ENCODE measurements at places on chromosomes 6 and 20.

GRCh38 chr6:163048345-163048744 is 320.6 kb downstream of the PACRG start:
- no peak for DNase-seq

GRCh38 chr6:168675375-168675774 is 234.4 kb downstream of the SMOC2 start:
- DNase-seq = no peak

DNA sequence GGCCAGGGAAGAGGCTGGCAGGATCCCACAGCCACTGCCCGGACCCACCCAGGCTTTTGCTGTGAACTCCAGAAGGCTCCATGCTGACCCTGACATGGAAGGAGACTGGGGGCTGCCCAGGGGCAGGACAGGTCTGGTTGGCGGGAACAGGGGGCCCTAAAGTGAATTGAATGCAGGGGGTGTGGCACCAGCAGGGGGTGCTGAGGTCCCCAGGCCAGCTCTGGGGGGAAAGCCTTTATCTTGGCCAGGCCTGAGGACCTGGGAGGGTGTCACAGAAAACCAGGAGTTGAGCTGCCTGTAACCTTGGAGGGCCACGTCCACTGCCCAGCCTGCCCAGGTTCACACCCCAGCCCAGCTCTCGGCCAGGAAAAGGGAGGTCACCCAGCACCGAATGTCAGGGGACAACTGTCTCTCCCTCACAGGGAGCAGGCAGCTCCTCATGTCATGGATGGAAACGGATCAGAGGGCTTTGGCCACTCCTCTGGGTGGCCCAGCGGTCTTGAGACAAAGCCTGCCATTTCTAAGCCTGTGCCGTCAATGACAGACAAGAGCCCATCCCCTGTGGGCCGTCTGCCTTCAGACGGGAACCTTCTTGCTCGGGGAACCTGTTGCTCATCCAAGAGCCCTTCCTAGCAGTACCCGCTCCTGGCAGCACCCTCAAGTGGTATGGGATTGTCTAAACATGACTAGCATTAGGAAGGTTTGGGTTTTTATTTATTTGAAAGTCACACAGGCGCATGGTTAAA is 2.9 kb upstream of the YTHDF1 start:
- no peak for DNase-seq

- no peak for DNase-seq
Measured at GRCh38 chr6:1820165-1820564, 210.4 kb downstream of the FOXC1 start.

- no peak for DNase-seq
Measured at GRCh38 chr20:48724891-48725554, 102.8 kb downstream of the PREX1 start.

DNA sequence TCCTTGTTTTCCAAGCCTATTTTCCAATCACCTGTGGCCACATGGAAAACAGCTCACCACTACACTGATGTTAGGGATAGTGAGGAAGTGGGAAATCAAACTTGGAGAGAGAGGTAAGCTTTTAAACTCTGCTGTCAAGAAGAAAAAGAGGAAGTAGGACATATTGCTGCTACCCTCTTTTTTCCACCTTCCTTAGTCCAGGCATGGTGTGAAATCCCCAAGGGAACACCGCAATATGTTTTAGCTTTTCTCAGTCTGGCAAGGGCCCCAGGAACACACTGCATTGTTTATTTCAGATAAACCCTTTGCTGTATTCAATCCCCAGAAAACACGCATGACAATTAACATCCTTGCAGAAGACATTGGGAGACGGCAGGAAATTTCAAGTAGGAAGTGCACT is 61.3 kb downstream of the HS3ST5 start:
- DNase-seq = no peak

DNA sequence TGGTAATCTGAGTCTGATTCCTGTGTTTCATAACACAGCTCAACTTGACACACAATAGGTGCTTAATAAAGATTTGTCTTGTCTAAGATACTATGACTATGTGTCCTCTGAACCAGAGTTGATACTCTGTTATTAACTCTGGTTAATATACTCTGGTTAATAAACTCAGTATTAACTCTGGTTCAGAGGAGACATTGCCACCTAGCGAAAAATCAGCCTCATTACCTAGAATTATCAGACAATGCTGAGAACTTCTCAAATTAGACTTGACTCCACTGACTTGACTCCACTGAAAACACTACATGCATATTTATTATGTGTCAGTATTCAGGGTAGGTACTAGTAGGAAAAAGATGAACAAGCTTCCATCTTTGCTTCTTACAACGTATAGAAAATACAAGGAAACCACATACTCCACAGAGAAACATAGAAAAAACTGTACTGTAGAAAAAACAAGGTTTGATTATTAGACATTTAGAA is 73.9 kb downstream of the AHI1 start:
- no peak for DNase-seq

GRCh38 chr6:100823041-100823440 is 58.1 kb downstream of the ASCC3 start:
- no peak for DNase-seq

DNA sequence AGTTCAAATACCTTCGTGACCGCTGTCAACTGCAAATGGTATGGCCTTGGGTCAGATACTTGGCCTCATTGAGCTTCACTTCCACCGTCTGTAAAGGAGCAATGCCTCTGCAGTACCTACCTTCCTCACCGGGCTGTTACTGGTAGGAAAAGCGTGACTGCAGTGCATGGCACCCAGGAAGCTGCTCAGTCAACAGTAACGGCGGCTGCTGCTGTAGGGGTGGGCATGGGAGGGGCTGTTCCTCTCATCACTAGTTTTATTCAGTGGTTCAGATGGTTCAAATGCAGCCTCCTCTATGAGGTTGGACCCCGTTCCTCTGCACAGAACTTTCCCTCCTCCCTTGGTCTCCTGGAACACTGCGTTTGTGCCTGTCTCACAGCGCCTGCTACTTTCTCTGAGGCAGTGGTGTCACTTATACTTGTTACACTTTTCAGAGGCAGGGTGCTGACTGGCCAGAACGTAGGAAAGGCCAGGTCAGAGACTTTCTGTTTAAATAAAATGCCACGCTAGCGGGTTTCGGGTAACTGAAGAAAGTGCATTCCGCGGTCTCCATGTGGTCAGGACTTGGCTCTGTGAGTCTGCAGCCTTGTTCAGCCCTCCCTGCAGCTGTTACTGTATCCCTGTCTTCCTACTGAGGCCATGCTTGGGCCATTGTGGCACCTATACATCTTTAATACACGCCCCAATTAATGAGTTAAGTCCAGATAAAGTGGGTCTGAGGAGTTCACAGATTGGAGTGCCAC is 279.6 kb downstream of the NRN1 start:
- no peak for DNase-seq

DNA sequence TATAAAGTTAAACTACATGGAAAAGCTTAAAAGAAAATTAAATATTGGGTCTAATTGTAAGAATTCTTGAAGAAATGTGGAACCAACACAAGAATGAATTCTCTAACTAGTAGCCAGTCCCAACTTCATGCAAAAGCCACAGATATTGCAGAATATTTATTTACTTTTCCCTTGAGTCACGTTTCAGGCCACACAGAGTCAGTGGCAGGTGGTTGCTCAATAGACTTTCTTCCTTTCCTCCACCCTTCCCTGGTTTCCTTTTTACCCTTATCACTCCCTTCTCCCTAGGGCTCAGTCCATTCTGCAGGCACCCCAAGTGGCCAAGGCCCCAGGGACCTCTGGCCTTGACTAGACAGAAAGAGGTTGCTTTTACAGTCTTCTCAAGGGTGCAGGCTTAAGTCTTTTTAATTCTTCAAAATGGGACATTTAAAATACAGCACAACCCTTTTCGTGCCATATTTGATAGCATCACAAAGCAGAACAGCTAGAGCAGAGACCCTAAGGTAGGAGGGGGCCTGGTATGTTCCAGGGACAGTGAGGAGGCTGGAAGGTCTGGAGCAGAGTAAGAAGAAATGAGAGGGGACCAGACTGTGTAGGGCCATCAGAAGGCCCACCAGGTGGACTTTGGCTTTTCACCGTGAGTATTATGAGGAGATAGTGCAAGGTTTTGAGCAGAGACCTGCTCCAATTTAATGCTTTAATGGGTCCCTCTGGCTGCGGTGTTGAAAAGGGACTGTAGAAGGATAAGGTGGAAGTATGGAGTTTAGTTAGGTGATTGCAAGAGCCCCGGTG is 65.0 kb downstream of the HDDC2 start:
- DNase-seq = no peak

GRCh38 chr20:45924391-45925261 is 9.9 kb upstream of the PCIF1 start:
- no peak for DNase-seq

- no peak for DNase-seq
Measured at GRCh38 chr6:158991017-158991723, 8.8 kb downstream of the RSPH3 start.

- DNase-seq = no peak
Measured at GRCh38 chr6:118674772-118675171, 23.4 kb upstream of the CEP85L start.

- DNase-seq = no peak
Measured at GRCh38 chr6:109478841-109479624, 4.0 kb downstream of the ZBTB24 start.

- DNase-seq = no peak
Measured at GRCh38 chr20:1302685-1303541, 26.0 kb downstream of the SDCBP2 start.

DNA sequence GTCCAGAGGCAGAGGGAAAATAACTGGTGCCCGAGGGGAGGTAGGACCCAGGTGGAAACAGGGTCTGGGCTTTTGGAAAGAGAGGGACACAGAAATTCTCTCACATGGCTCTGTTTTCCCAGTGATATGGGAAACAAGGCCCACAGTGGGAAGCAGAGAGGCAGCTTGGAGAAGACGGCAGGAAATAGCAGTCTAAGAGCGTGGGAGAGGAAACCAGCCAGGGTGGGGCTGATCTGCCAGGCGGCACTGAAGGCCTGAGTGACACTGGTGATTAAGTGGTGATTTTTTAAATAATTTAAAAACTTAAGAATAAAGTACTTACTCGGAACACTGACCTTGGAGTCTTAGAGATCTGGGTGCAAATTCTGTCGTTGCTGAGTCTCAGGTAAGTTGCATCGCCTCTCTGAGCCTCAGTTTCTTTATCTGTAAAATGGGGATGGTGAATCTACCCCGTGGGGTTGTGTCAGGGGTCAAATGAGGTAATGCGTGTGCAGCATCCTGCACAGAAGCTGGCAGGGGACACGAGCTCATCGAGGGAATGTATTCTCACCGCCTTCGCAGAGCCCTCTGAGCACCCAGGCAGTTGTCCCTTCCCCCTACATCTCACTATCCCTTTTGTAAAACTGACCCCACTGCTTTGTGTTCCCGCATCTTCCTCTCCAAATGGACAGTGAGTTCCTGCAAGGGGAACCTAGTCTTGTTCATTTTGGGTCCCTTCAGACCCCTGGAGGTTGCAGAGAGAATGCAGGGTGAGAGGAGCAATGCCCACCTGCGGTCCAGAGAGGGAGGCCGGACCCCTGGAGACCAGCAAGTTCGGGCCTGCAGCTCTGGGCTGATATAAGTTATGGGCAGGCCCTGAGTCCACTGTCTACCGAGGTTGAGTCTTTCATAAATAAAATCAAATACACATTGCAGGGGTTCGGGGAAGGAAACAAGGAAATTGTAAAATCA is 228.6 kb upstream of the PMEPA1 start:
- DNase-seq = peak; percentile 19

DNA sequence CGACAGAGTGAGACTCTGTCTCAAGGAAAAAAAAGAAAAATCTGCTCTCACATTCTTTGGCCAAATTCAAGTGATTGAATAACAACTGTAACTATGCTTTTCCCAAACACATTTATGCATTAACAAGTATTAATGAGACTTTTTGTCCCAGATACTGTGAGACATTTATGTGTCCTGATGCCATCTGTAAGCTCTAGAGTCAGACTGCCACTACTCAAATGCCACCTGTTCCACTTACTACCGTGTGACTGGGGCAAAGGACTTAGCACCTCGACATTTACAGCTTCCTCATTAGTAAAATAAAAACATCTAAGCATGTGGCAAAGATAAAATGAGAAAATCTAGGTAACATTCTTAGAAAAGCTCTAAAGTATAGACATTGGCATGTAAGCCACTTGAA is 178.1 kb upstream of the MARCKS start:
- DNase-seq = no peak

DNA sequence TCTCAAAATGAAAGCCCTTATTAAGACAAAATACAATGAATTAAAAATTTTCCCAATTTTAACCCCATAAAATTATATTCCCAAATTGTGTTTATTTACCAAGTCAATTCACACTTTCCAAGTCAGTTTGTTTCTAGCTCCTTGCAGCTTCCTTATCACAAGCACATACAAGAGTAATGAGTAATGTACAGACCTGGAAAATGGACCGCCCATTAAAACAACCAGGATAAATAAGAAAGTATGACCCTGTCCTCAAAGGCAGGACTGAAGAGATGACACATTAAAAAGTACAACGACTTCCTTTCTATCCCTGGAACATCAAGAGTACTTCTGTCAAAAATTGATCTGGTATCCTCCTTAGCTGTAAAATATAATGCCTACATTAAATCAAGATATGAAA is 47.1 kb upstream of the TMX4 start:
- no peak for DNase-seq

DNA sequence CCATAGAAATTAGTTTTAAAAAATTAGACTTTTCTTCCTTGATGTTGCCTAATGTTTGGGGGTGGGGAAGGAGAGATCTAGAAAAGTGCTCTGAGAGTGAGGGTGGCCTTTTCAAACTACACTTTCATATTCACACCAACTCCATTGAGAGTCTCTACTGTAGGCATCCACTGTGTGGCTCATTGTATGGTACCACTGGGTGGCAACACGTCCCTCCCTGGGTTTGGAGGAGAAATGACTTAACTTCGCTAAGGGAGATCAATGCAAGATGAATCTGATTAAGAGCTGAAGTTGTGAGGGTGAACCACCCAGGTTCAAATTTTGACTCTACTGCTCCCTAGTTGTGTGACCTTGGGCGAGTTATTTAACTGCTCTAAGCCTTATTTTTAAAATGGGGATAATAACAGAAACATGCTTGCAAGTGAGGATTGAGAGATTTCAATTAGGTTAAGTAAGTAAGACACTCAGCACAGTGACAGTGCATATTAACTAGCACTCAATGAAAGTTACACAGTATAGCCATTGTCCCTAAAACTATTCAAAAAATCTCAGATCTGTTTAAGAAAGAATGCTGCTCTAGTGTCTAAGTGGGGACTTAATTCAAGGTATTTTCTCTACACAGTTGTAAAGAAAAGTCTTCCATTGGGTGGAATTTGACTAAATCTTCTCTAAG is 193.5 kb upstream of the CNR1 start:
- no peak for DNase-seq

GRCh38 chr6:1376653-1377052 is 12.7 kb upstream of the FOXF2 start:
- no peak for DNase-seq

- DNase-seq = no peak
Measured at GRCh38 chr20:59071216-59071615, 28.6 kb upstream of the PRELID3B start.

- no peak for DNase-seq
Measured at GRCh38 chr20:36969478-36970186, 18.1 kb upstream of the SAMHD1 start.

DNA sequence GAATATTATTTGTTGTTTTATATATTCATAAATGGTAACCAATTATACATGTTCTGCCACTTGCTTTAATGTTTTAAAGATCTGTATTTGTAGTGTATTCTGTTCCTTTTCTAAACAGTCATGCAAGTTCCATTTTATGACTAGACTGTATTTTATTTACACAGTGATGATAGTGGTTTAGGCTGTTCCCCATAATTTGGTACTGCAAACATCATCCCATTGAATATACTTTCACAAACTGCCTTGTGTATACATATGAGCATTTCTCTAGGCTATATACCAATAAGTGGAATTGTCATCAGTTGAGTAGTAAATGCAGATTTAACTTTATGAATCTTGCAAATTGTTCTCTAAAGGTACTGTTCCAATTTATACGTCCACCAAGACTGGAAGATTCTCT is 738.0 kb downstream of the EPHA7 start:
- DNase-seq = no peak
